ENCODE measurements at places on chromosomes 3 and 15. TPM values are rescaled to one million over a fixed set of nuclear protein-coding genes. Genes with fewer than 3 reads are reported as not detected.

DNA sequence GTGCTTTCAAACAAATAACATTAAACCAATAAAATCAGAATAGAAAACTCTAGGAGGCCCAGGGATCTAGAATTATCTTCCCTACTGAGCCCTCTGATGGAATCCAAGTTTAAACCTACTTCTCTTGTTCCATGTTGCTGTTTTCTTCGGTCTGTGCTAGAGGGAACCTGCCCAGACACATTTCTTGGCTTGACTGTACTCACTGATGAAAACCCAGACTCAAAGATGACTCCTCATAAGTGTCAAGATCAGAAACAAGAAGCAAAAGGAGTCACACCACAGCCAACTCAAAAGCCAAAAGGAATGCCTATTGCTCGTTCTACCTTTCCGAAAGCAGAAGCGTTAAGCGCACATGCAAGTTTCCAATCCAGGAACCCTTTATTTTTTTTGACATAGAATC lies 31.6 kb downstream of the SCAP start:
- DNase-seq: no peak

- no peak for DNase-seq
Observed at GRCh38 chr15:77826006-77826695, 193.4 kb upstream of the LINGO1 start.

GRCh38 chr3:45566951-45567411 lies 27.6 kb upstream of the LIMD1 start:
- no peak for DNase-seq

The RHOV gene
- 1.4 TPM for total RNA-seq

GRCh38 chr3:196268284-196269163 lies 19.0 kb downstream of the PCYT1A start:
- DNase-seq: no peak

The CCDC54 gene
- total RNA-seq: not detected

The NRROS gene
- 18.6 TPM for total RNA-seq

- no peak for DNase-seq
Observed at GRCh38 chr15:74920456-74920855, 13.8 kb upstream of the FAM219B start.

The RASL12 gene
- 0.69 TPM for total RNA-seq

The LARP6 gene
- total RNA-seq: 4.5 TPM

The GOLGA6A gene
- total RNA-seq: 0.85 TPM

GRCh38 chr3:129278966-129279906 lies 566 bp downstream of the HMCES start:
- DNase-seq: peak; percentile 56

DNA sequence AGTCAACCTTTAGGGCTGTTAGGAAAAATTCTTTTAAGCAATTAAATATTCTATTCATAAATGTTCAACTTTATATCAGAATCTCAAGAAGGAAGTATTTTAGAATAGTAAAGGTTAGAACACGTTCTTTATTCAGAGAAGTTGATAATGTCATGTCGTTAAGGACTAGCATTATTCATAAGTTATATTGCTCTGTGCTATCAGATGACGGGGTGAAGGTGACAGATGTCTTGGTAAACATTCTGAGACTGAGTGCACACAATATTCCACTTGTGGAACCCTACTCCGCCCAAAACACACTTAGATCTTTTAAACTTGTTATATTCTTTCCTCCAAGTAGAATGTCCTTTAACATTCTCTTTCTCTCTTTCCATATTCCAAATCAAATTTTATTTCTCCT lies 7.9 kb downstream of the AP4E1 start:
- no peak for DNase-seq

GRCh38 chr15:35458176-35458856 lies 87.6 kb downstream of the DPH6 start:
- no peak for DNase-seq

GRCh38 chr3:62873761-62874710 lies 1.2 kb downstream of the CADPS start:
- peak; percentile 58 for DNase-seq

The ZDHHC19 gene
- 0.82 TPM for total RNA-seq

- no peak for DNase-seq
Observed at GRCh38 chr3:30286007-30286669, 320.3 kb upstream of the TGFBR2 start.

The TM4SF18 gene
- 57.4 TPM for total RNA-seq

The EOGT gene
- total RNA-seq: 165 TPM

DNA sequence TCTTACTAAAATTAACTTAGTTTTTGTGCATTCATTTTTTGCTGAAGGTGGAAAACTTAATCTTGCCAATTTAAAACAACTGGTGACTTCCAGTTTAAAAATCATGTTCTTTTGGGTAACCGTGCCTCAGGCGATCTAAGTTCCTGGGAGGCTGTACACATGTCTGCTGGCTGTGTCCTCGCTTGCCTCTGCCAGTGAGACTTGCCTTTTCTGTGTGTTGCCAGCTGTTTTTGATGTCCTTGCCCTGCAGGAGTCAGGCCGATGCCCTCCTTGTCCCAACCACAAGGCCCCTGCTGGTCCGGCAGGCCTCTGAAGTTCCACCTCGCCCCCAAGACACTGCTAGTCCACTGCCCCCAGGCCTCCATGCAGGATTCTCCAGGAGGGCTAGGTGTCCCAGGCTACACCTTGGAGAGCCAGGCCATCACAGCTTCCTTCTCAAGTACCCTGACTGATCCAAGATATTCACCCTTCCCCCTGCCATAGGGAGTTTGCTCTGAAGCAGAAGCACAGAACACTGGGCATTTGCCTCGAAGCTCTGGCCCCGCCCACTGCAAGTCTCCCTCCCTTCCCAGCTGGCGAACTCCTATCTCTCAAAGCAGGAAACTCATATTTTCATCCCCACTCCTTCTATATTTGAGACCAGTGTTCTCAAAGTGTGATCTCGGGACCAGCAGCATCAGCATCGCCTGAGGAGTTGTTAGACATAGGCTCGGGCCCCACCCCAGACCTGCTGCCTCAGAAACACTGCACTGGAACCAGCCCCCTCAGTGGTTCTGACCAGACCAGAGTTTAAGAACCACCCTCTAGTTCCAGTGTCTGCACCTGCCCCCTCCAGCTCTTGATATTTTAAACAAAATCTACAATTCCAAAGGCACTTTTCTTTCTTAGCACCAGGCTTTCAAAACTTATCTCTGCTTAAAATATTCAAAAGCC lies 185.8 kb upstream of the UBE2E1 start:
- no peak for DNase-seq

DNA sequence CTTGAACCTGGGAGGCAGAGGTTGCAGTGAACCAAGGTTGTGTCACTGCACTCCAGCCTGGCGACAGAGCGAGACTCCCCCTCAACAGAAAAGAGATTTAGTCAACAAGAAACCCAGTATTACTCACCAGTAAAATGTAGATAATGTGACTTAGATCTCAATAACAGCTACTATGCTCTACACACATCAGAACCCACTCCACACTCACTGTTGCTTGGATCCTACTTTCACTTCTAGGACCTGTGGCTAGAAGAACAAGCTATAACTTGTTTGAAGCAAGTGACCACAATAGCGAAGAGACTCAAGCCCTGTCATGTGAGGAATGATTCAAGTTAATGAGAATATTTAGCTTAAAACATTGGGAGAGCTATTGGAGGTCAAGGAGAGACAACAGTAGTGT lies 100.7 kb downstream of the ANXA2 start:
- DNase-seq: no peak

The ZBBX gene
- 3.2 TPM for total RNA-seq

- DNase-seq: no peak
Observed at GRCh38 chr3:30913176-30913575, 18.7 kb upstream of the GADL1 start.

The SEC62 gene
- 89.3 TPM for total RNA-seq

DNA sequence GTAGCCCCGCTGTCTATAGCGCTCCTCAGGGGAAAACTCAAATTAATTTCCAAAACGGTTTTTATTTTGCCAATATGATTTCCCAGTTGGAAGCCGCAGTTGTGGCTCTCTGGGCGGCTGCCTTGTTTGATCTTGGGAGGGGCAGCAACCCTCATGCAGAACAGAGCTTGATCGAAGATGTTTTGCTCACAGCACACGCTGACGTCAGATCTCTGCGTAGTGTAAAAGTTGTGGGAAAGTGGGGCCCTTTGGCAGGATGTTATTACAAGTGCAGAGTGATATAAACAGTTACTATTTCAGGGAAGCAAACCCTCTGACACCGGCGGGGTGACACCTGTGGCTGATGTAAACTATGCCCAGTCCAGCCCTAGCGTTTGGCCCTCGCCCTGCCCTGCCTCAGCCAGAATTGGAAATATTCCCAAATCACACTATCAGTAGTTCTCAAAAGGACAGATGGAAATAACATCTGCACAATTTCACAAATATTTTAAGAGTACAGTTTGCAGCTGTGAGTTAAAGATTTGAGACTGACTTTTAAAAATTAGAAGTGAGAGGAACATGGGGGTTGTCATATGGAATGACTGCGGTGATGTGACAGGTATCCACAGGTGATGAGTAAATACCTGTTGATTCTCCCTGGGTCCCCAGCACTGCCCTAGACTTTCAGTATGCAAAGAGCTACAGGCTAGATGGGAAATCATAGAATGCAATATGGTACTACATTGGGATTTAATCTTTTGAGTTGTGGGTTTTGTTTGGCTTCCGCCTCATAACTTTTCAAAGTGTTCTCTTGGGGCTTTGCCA lies 1.7 kb downstream of the SYNM start:
- DNase-seq: no peak

DNA sequence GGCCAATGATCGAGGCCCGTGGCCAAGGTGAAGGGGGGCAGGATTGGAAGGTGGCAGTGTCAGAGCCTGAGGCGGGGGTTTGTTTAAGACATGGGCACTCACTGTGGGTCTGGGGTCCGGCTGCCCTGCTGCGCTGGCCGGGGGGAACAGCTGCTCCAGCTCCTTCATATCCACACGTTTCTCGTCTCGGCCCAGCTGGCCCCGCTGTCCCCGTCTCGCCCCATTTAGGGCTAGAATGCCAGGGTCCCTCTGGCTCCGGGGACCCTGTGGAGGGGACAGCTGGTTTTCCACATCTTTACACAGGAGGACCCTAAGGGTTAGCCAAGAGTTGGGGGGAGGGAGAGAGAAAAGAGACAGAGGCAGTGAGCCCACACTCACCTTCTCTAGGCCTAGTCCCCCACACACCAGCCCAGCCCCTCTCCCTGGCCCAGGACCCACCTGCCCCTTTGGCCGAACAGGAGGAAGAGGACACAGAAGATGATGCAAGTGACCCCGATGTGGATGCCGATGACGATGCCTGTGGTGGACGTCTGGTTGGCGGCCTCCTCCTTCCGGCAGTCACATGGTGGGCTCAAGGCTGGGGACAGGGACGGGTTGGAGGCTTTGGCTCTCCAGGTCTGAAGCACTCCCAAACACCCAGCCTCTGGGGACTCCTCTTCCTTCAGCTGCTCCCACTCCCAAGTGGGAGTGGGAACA lies 25.0 kb downstream of the RNU5B-1 start:
- DNase-seq: no peak

The BOC gene
- 3.8 TPM for total RNA-seq

GRCh38 chr15:89876396-89877082 lies 17.3 kb downstream of the AP3S2 start:
- DNase-seq: no peak

- peak; percentile 7 for DNase-seq
Observed at GRCh38 chr3:43638594-43639447, 17.0 kb upstream of the ANO10 start.

The MORC1 gene
- total RNA-seq: 0.10 TPM

- peak; percentile 36 for DNase-seq
Observed at GRCh38 chr15:33735637-33736247, 232.6 kb upstream of the CHRM5 start.

- no peak for DNase-seq
Observed at GRCh38 chr3:14768881-14769280, 49.9 kb upstream of the FGD5 start.

The RNF168 gene
- 32.0 TPM for total RNA-seq

DNA sequence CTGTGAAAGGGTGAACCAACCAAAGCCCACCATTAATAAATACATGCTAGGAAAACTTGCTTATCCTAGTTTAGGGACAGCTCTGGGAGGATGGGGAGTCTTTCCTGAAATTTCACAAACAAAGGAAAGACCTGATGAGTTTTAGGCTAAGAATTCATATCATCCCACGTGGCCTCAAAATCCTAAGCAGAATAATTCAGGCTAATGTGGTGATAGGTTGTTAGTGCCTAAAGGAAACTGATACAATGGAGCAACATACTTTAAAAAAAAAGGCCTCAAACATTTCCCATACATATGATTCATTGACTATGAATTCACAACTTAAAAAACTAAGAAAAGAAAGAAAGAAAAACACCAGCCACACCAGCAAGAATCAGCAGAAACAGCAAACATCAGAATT lies 126.9 kb upstream of the CNTN4 start:
- DNase-seq: no peak
